Stimulated activated CD4-positive, alpha-beta T cell treated with anti-CD3 and anti-CD28 coated beads, Interleukin-15, amount 100 ng/mL, for 1 hour (primary cell): ENCODE measurements at places on chromosomes 12 and 14.

- no peak for DNase-seq
Measured at GRCh38 chr14:46490238-46490685, 161.3 kb downstream of the RPL10L start.

DNA sequence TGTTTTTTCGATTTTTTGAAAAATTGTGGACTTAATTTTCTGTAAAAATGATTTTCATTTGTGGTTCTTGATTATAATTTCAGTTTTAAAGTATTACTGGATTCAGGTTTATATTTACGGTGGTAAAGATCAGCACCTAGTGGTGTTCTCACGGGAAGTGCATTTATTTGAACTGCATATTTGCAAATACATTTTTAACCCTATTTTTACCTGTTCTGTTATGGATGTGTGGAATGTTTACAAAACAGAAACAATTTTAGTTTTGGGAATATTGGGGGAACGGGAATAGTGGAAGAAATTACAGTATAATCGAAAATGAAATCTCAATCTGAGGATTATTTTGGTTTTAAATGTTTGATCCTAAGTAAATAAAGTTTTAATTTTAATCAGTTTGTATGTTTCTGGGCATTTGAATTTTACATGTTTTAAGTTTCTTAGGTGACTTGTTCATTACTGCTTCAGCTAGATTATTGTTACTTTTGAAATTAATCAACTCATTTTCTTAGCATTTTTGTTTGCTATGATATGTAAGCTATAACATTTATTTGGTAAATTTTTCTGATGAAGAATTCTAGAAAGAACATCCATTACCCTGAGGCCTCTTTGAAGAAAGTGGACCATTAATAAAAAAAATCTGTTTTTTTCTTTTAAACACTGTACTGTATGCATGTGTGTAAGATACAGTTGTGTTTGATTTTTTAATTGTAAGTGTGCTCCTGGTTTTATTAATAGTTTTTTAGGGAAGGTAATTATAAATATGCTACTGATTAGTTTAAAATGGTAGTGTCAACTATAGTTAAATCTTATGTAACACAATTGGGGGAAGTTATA lies 942 bp downstream of the ATF7IP start:
- DNase-seq = no peak

DNA sequence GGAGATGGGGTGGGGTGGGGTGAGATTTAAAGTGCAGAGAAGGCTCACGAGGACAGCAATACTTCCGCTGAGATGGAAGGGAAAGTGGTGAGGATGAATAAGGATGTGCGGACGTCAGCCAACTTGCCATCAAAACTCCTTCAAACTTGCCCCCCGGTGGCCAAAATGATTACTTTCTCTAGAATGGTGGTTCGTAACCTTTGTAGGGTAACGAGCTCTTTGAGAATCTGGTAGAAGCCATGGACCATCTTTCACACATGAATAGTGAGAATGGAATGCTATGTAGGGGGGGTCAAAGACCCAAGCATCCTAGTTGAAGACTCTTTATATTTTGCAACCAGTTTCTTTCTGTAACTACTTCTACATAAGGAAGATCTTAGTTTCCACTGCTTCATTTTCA lies 245.9 kb upstream of the DDHD1 start:
- DNase-seq = no peak

- DNase-seq = no peak
Measured at GRCh38 chr14:100116134-100116533, 43.3 kb downstream of the DEGS2 start.

- DNase-seq = no peak
Measured at GRCh38 chr14:28944605-28945004, 178.0 kb downstream of the FOXG1 start.

- no peak for DNase-seq
Measured at GRCh38 chr14:80215756-80216581, 4.7 kb upstream of the DIO2 start.

GRCh38 chr14:99628887-99629618 lies 15.9 kb upstream of the HHIPL1 start:
- peak; percentile 37 for DNase-seq

GRCh38 chr12:68487721-68488309 lies 122.9 kb upstream of the RAP1B start:
- no peak for DNase-seq

DNA sequence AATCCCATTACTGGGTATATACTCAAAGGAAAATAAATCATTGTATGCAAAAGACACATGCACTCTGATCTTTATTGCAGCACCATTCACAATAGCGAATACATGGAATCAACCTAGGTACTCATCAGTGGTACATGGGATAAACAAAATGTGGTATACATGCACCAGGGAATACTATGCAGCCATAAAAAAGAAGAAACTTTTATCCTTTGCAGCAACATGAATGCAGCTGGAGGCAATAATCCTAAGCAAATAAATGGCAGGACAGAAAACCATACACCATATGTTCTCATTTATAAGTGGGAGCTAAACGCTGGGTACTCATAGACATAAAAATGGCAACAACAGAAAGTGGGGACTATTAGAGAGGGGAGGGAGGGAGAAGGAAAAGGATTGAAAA lies 15.9 kb downstream of the ERGIC2 start:
- DNase-seq = no peak

DNA sequence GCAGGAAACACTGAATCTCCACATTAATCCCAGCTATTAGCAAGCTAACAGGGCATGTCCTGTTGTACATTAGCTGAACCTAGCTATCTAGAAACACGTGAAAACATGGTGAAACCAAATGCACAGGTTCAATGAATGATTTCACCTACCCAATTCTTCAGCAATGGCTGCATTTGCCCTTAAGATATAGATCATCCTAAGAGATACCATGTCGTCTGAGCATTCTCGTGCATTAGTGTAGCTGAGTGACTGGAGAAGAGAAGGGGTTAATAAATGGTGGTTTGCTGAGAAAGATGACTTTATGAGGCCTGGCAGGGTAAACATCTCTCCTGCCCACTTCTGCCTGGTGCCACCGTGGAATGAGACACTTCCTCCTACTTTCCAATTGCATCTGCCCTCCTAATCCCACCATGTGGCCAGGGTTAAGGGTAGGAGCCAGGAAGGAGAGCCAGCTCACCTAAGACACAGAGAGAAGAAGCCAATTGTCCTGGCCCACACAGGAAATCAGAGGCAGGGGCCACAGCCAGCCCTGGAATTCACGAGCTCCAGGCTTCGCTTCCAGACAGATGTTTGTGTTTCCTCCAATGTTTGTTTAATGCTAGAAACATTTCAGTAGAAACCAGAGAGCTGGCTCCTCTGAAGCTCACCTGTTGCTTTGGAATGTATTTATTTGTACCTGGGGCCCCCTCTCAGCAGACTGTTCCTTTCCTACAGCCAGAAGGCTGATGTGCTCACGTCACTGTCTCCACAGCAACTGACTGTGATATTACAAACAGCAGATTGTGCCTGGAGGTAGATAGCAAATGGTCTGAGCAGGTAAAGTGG lies 126.0 kb upstream of the PARP11 start:
- no peak for DNase-seq

GRCh38 chr12:65670775-65671174 lies 153.5 kb upstream of the HMGA2 start:
- DNase-seq = no peak

DNA sequence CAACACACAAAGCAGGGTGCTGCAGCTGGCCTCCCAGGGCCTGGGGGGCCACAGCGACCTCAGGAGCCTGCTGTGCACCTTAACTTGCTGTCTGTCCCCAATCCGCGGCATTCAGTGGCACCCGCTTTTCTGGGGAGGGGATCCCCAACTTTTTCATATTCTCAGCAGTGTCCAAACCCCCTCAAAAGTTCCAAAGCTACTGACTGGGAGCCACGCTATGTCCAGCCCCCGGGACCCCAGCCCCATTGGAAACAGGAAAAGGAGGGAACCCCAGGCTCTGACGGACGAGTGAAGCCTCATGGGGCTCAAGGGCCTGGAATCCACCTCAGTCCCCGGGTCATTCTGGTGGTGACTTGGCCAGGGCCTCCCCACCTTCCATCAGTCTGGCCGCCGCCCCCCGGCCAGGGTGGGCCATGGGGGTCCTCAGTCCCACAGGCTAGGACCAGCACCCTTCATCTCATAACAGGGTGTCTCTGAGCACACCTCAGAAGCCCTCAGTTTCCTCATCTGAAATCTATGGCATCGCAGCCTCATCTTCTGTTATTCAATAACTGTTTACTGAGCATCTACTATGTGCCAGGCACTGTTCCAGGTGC lies 127.3 kb downstream of the NCOR2 start:
- no peak for DNase-seq

GRCh38 chr12:85005615-85006014 lies 30.5 kb downstream of the TSPAN19 start:
- no peak for DNase-seq

DNA sequence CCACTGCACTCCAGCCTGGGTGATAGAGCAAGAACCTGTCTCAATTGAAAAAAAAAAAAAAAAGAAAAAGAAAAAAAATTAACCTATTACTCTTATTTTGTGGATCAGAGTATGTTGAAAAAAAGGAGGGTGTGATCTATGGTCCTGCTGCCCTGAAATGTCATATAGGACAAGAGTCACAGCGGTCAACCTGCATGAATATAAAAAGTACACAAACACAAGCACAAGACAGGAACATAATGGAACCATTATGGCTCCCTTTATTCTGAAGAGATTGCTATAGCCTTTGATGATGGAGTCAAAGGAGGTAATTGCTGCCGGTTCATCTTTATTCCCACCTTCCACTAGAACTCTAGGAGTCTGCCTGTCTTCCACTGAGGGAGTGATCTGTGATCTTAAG lies 96.9 kb downstream of the NTN4 start:
- no peak for DNase-seq

- DNase-seq = no peak
Measured at GRCh38 chr12:112599871-112600270, 181.1 kb downstream of the PTPN11 start.

- DNase-seq = no peak
Measured at GRCh38 chr14:87264796-87265195, 728.2 kb downstream of the GALC start.

DNA sequence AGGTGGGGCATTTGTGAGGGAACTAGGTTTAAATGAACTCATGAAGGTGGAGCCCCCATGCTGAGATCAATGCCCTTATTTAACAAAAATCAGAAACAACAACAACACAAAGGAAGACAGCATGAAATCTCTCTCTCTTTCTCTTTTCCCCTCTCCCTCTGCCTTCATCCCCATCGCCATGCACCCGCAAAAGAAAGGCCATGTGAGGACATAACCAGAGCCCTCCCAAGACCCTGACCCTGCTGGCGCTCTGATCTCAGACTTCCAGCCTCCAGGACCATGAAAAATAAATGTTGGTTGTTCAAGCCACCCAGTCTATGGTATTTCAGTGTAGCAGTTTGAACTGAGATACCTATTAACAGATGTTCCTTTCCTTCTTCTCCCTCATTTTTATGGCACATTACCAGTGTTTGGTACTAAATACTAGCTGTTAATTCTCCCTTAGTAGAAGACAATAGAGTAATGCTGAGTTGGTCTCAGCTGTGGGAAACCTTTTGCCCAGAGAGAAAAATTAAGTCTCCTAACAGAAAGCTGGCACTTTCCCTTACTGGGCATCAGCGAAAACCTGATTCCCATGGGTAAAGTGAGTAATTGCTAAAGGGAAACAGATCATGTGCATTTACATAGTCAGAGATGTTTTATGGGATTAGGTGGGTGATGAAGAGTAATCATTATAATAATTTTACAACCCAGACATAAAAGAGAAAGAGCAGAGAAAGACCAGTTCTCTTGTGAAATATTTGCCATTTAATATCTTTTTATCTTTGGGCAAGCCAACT lies 264.0 kb upstream of the PLEKHG7 start:
- DNase-seq = no peak

GRCh38 chr12:20527417-20528163 lies 159.3 kb downstream of the PDE3A start:
- DNase-seq = no peak

DNA sequence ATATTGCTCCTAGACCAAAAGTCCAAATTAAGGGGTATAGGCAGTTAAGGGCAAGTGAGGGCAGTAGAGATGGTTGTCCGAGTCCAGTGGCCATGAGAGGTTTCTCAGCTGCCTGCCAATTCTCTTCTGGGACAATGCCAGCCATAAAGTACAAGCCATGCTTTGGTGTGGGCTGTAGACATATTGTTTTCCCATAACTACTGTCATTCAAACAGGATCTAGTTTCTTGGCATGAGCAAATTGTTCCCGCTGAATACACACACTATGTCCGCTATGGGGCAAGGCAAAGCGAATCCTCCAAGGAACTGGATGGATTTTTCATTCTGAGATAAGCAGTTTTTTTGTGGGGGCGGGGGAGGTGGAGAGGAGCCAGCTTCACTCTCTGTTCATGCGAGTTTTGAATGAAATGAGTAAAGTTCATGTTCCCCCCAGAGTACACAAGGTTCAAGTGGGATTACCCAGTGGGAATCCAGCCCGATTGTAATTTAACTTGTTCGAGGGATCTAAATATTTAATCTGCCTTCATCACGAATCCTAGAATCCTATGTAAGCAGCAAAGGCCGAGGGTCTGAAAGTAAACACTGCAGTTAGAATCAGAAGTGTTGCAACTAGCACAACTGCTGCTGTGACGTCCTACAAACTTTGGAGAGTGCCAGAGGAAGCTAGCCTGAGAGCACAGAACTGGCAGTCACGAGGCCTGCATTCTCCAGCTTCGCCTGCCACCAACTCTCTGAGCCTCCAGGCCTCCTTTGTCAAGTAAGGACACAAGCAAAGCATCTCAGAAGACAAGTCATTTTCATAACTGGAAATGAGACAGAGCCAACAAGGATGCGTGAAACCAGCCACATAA lies 137.0 kb downstream of the CRADD start:
- no peak for DNase-seq

DNA sequence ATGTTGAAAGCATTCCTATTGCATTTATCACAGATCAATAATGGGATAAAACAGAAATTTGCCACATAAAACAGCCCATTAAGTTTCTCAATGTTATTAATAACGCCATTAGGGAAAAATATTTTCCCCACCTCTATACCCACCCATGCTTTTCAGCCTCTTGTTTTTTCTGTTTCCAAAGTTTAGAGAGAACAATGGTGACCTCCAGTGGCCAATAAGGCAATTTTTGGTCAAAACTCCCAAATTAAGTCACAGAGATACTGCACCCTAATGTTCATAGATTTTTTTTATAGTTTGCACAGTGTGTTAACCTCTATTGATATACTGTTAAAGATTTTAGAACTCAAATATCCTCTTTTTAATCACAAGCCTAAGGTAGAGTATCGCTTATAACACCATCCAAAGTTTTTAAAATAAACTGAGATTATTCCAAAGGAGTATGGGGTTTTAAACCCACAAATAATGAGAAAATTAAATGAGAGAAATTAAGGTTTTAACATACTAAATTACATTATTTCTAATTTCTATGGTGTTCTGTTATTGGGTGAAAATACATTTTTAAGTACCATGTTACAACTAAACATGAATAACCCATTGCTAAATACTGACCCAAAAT lies 184.7 kb upstream of the DCN start:
- DNase-seq = no peak

DNA sequence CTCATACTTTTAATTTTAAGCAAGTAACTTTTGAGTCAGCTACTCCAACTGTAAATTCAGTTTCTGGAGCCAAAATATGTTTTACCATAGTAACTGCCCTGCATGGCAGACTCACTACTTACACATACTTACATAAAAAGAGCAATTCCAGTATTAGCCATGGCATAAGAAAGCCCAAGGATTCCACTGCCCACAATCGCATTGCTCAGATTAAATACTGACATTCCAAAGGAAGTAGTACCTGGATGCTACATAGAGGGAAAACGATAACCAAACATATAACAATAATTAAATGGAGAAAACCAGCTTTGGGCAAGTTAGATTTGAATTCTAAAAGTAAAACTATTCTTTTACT lies 2.2 kb downstream of the SLC38A2 start:
- no peak for DNase-seq

- DNase-seq = no peak
Measured at GRCh38 chr12:78726854-78727253, 137.7 kb upstream of the SYT1 start.

GRCh38 chr14:100582496-100583165 lies 4.6 kb downstream of the BEGAIN start:
- DNase-seq = no peak
